ENCODE measurements at places on chromosomes 7 and 10.

GRCh38 chr10:60358282-60358681 lies 31.4 kb downstream of the ANK3 start:
- DNase-seq, result no peak

DNA sequence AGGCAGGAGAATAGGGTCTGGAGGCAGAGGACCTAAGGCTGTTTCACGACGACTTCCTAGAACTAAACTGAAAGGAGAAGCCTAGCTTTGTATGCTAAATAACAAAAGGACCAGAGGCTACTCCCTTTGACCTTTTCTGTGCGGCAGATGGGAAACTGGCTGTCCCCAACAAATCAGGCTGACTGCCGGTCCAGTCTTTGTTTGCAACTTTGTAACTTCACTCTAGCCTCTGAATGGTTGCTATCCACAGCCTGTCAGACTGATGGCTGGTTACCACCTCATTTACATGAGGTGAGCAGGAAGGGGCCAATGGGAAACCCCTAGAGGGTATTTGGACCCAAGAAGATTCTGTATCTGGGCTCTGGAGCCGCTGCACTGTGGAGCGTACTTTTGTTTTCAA lies 132.6 kb upstream of the SHH start:
- no peak for DNase-seq

DNA sequence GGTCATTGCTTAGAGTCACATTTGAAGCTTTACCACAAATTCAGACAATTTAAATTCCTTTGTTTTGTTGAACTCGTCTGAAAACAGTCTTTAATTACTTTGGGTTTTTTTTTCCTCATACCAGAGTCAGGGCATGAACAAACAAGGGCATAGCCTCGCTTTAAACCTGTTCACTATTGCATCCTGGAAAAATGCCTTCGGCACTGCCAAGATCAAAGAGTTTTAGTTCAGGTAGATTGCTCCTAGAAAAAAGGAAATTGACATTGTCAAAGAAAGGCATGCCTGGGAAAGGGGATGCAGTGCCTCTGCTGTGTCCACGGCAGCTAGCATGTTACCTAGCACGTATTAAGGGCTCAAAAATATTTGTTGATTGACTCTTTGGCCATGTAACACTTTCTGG lies 235.1 kb downstream of the ARHGAP21 start:
- DNase-seq, result no peak

- no peak for DNase-seq
These were observed 300.7 kb upstream of the PITRM1 start for GRCh38 chr10:3473271-3473670.

GRCh38 chr7:101501351-101501750 lies 127.7 kb downstream of the MYL10 start:
- no peak for DNase-seq

DNA sequence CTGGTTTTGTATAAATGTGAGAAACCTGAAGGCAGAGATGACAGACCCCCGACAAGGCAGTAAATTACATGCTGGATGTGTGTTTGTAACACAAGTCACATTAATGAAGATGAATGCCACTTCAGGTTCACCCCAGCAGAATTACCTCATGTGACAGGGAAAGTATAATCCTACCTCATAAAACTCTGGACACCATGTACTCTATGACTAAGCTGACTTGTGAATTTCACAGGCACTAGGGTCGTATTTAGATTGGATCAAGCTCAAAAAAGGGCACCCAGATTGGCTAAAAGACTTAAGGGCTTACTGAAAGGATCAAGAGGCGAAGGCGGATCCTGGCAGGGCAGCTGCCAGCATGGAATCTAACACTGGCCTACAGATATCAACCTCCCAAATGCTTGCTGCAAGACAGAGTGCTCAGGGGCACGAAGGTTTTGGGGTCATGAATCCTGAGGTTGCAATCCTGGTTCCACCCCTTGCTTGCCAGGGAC lies 161.4 kb downstream of the PIP4K2A start:
- no peak for DNase-seq

GRCh38 chr10:103888113-103888841 lies 29.7 kb downstream of the STN1 start:
- no peak for DNase-seq

GRCh38 chr7:87148332-87148955 lies 3.8 kb upstream of the DMTF1 start:
- no peak for DNase-seq

DNA sequence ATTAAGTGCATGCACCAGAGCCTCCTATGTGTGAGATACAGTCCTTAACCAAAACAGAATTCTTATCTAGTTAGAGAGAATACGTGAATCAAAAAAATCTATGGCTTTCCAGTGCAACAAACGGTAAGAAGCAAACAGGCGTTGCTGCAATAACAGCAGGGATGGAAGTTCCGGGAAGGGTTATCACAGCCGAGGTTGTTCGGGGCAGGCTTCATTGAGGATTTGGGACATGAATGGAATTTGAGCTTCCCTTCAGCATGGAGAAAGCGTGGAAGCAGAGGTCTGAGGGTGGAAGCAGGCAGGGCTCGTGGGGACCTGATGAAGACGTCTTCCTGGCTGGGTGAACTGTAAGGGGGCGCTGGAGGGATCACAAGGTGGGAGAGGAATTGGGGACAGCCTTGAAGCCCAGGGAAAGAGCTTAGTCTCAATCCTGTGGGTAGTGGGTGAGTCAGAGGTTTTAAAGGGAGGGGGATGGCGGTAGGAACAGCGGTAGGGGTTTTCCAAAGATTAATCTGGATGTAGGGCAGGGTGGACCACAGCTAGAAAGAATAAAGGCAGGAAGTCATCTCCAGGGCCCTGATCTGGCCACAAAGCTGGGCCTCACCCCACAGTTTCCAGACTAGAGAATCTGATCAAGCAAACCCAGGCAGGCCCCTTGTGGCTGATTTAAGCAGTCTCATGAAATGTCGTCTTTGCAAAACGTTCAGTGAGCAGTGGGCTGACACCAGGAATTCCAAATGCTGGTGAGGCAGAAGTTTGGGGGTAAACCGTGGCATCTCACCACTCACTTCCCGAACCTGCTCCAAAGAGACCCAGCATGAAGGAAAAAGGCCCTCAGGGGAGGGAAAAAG lies 65.1 kb downstream of the CALML3 start:
- no peak for DNase-seq

GRCh38 chr7:33114976-33115375 lies 5.8 kb upstream of the RP9 start:
- no peak for DNase-seq

- no peak for DNase-seq
These were observed 89.8 kb downstream of the CREM start for GRCh38 chr10:35216303-35216905.

GRCh38 chr10:27783660-27784059 lies 38.0 kb upstream of the MKX start:
- DNase-seq, result no peak

All from stimulated activated CD8-positive, alpha-beta memory T cell treated with anti-CD3 and anti-CD28 coated beads, Interleukin-7, amount 100 ng/mL, for 1 hour (primary cell).